ENCODE measurements at places on chromosomes 2 and 18.

- no peak for DNase-seq
Observed at GRCh38 chr18:74373428-74373827, 57.8 kb downstream of the C18orf63 start.

GRCh38 chr2:34578641-34579040 lies 979.5 kb upstream of the FAM98A start:
- DNase-seq: no peak

DNA sequence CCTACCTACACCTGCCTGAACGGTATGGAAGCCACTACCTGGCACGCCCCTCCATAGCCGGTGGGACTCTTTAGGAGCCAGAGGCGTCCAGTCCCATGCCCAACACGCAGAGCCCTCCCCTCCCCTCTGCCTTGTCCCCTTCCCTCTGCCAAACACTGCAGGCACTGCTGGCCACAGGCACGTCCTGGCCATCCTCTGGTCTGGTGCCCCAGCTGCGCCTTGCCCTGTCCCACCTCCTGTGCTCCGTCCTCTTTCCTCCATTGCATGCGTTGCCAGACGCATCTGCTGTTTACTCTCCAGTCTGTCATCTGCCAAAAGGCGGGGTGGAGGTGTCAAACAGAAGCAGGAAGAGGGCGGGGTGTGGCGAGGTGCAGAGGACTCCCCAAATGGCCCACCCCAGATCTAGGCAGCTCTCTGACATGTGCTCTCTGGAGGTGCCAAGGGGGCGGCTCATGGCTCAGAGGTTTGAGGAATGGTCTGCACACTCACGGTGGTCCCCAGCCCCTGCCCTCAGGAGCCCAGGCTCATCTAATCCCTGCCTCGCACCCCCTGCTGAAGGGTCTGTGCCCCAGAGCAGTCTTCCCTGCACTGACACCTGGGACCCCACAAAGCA lies 45.1 kb downstream of the HS6ST1 start:
- DNase-seq: no peak

DNA sequence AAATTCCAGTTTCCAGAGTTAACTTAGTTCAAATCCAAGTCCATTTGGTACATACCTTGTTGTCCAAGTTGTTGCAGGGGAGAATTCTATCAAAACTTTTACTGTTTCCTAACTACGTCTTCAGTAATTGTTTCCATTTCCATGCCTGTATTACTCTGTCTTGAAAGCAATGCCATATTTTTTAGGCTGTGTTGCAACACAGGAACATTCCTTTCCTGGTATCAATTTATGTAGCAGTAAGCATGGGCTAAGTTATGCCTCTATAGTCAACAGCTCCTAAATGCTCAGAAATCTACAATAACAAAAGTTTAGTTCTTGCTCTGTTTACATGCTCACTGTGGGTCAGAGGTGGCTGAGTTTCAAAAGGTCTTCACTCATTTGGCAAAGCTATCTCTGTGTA lies 1943.8 kb upstream of the PIK3C3 start:
- no peak for DNase-seq

DNA sequence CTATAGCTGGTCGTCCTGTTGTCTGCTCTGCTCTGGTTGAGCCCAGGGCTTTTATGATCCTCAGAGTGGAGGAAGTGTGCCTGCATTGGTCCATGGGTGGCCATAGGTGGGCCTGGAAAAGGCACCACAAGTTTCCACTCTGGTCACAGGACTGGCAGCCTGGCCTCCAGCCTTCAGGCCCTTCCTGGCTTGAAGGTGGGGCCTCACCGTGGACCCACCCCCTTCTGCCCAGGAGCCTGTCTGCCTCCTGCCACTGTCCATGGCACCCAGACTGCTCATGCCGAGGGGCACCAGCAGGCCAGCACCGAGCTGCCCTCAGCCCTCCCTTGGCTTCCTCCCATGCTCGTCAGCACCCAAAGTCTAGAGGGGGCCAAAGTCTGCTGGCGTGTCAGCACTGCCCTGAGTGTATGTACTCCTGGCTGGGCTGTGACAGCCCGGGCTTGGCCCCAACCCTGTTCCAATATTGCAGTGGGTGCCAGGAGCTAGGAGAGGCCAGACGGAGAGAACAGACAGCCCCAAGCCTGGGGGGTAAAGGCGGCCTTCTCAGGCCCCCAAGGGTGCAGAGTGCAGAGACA lies 529.4 kb downstream of the DCC start:
- no peak for DNase-seq

DNA sequence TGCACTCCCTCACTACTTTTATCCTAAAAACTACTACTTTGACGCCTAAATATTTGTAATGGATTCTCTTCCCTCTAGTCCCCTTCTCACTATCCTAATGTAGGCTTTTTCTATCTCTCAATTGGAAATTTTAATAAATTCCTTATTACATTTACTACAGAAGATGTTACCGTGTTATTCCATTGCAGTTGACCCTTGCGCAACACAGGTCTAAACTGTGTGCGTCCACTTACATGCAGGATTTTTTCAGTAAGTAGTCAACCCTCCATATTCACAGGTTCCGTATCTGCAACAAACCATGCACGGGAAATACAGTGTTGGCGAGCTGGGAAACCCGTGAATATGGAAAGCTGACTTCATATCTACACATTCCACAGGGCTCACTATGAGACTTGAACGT lies 239.8 kb downstream of the XIRP2 start:
- DNase-seq: no peak

DNA sequence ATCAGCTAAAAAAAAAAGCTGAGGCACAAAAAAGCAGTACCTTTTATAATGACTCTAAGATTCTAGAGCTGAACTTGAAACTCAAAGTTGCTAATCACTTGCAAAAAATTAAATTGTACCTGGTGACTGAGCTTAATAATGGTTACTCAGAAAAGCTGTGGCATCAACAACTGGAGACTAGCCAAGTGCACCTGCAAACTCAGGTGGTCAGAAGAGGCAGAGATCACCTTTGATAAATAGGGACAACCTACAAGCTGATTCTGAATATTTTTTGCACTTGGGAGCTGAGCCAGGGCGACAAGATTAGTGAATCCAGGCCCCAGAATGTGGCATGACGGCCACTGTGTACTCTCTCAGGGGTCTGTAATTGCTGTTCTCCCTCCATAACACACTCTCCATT lies 3.0 kb downstream of the ABHD3 start:
- DNase-seq: no peak

DNA sequence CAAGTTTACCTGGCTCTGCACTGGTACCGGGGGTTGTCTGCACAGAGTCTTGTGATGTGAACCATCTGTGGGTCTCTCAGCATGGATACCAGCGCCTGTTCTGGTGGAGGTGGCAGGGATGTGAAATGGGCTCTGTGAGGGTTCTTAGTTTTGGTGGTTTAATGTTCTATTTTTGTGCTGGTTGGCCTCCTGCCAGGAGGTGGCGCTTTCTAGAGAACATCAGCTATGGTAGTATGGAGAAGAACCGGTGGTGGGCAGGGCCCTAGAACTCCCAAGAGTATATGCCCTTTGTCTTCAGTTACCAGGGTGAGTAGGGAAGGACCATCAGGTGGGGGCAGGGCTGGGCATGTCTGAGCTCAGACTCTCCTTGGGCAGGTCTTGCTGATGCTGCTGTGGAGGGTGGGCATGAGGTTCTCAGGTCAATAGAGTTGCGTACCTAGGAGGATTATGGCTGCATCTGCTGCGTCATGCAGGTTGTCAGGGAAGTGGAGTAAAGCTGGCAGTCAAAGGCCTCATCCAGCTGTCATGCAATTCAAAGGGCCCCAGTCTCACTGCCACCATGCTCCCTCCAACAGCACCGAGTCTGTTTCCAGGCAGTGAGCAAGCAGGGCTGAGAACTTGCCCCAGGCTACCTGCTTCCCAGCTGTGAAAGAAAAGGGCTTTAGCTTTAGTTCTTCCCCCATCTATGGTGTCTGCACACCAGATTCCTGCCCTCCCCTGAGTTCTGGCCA lies 278.0 kb downstream of the METTL4 start:
- peak; percentile 9 for DNase-seq

- no peak for DNase-seq
Observed at GRCh38 chr2:54634564-54635511, 88.6 kb upstream of the EML6 start.

Measured in NB4 (cell line).